NCI-H1417 (cell line): ENCODE measurements at places on chromosomes 6 and 20.

DNA sequence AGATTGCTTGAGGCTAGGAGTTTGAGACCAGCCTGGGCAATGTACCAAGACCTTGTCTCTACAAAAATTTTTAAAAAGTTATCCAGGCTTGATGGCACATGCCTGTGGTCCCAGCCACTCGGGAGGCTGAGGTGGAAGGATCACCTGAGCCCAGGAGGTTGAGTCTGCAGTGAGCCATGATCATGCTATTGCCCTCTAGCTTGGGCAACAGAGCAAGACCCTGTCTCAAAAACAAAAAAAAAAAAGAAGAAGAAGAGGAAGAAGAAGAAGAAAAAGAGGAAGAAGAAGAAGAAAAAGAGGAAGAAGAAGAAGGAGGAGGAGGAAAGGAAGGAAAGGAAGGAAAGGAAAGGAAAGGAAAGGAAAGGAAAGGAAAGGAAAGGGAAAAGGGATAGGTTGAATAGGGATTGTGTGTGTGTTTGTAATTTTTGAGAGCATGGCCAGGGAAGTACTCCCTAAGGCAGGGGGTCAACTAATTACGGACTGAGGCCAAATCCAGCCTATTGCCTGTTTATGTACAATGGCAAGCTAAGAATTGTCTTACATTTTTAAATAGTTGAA is 43.0 kb upstream of the ZNF217 start:
- no peak for DNase-seq

DNA sequence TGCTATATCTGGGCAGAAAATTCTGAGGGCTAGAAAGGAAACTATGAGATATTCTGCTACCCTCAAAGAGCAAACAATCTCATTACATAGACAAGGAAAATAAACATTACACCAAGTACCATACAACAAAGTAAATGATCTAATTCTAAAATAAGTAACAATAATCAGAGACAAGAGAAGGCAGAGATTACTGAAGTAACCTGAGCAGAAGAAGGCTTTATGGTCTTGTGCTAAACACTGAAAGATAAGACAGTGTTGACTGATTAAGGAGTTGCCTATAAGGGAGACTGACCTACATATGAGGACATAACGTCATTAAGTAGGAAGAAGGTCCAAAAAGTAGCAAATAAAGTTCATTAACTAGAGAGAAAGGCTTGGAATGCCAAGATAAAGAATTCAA is 134.2 kb downstream of the MTFR2 start:
- no peak for DNase-seq

- DNase-seq, result no peak
Observed at GRCh38 chr20:43386878-43387277, 70.8 kb upstream of the SRSF6 start.

DNA sequence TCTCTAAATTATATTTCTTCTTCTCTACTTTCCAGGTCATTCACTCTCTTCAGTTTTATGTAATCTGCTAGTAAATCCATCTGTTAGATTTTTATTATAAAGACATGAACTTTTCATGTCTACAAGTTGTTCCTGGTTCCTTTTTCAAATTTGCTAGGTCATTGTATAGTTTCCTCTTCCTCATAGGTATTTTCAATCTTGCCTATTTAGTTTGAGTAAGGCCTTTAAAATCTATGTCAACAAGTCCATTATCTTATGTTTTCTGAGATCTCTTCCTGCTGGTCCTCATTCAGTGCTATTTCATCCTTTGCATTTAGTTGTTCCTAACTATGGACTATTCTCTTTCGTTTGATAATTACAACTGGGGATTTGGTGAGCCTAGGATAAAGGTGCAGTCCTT is 11.0 kb downstream of the RRBP1 start:
- DNase-seq, result no peak

GRCh38 chr20:35831971-35832370 is 60.2 kb downstream of the PHF20 start:
- DNase-seq, result no peak
